ENCODE measurements at places on chromosomes 6 and 20.

GRCh38 chr6:39646751-39647420 is 78.3 kb downstream of the KIF6 start:
- DNase-seq, result no peak

- no peak for DNase-seq
Measured at GRCh38 chr20:4894409-4894808, 106.9 kb downstream of the SLC23A2 start.

DNA sequence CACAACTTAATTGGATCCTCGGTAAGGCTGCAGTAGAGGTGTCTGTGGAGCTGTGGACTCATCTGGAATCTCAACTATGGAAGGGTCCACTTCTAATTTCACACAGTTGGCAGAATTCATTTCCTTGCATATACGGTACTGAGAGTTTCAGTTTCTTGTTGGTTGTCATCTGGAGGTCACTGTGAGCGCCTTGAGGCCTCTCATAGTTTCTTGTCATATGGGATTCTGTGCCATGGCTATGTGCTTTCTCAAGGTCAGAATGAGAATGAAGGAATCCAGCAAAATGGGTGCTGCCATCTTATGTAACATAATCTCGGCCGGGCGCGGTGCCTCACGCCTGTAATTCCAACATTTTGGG is 298.2 kb downstream of the DOK5 start:
- DNase-seq, result no peak

DNA sequence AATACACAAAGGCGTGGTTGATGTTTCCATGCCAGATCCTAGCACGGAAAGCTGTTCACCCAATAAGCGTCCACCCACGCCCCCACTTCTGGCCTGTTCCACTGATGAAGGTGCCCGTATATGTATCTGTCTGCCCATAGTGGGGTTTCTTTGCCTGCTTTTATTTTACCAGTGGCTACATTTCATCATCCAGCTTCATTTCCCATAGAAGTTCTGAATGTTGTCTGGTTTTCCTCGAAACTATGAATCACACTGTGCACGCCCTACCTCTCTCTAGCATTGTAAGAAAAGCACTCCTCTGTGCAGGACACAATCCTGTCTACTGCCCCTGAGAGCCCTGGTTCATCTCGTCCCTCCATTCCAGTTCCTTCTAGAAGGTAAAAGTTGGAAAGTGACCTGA is 8.8 kb upstream of the CD93 start:
- no peak for DNase-seq
